ENCODE measurements at places on chromosomes 12 and 14.

- no peak for DNase-seq
Observed at GRCh38 chr12:69666798-69667197, 32.3 kb downstream of the BEST3 start.

- DNase-seq, result no peak
Observed at GRCh38 chr12:115385141-115385540, 701.2 kb upstream of the TBX3 start.

DNA sequence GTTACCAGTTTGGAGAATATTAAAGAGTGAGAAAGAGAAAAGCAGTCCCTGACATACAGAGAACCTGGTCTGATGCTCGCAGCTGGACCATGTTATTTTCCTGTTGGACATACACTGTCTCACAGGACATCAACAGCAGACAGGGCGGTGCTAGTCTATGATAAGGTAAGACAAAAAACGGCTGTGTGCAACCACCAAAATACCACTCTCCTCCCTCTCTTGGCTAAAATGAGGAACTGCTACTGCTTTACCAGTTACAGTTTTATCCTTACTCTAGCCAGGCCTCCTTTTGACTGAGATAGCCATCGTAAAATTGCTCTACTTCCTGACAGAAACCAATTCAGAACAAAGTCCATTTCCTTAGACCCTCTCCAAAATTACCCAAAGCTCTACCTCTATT lies 47.0 kb upstream of the ERGIC2 start:
- no peak for DNase-seq

GRCh38 chr12:130573766-130574165 lies 142.3 kb downstream of the RIMBP2 start:
- no peak for DNase-seq

GRCh38 chr12:82279536-82280058 lies 78.6 kb downstream of the CCDC59 start:
- DNase-seq, result no peak

DNA sequence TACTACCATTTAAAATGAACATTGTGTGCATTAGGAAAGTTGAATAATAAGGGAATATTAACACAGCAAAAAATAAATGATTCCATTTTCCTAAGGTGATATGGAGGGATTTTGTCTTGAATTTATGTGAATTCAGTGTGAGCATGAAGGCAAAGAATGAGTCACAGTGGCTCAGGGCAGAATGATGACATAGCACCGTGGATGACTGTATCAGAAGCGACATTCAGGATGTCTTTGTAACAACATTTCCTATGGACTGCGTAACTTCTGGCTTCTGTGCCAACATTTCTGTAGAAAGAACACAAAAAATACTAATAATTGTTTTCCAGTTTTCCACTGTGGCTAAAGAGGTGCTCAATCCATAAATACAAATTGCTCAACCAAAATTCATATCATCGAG lies 54.6 kb downstream of the TTC8 start:
- DNase-seq, result peak; percentile 81

- DNase-seq, result no peak
Observed at GRCh38 chr14:62897771-62898170, 147.5 kb downstream of the KCNH5 start.

DNA sequence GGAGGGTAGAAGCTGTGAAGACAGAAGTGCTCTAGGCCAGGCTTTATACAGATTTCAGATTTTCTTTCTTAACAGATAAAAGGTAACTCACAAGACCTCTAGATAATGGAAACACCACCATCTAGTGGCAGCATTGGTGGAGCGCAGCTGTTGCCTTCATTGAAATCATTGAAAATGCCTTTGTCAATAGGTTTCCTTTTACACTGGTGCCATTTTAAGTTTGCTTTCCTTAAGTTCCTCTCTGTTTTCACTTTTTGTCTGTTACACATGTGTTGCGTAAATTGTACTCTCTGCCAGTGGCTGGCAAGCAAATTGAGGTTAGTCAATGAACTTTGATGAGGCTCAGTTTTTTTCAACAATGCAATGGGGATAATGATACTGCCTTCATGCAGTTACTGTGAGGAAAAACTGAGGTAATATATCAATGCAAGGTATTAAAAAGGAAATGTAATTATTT lies 31.1 kb downstream of the ALDH1L2 start:
- peak; percentile 90 for DNase-seq

- no peak for DNase-seq
Observed at GRCh38 chr12:94832105-94832504, 171.4 kb downstream of the NDUFA12 start.

DNA sequence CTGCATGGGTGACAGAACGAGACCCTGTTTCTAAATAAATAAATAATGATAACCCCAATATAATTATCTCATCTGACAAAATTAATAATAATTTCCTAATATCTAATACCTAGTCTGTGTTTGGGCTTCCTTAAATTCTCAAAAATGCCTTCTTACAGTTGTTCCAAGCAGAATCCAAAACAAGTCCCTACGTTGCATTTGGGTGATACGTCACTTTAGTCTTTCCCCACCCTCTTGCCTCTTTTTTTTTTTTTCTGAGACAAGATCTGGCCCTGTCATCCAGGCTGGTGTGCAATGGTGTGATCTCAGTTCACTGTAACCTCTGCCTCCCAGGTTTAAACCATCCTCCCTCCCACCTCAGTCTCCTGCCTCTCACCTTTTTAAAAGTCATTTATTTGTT lies 26.7 kb downstream of the VEZT start:
- no peak for DNase-seq

DNA sequence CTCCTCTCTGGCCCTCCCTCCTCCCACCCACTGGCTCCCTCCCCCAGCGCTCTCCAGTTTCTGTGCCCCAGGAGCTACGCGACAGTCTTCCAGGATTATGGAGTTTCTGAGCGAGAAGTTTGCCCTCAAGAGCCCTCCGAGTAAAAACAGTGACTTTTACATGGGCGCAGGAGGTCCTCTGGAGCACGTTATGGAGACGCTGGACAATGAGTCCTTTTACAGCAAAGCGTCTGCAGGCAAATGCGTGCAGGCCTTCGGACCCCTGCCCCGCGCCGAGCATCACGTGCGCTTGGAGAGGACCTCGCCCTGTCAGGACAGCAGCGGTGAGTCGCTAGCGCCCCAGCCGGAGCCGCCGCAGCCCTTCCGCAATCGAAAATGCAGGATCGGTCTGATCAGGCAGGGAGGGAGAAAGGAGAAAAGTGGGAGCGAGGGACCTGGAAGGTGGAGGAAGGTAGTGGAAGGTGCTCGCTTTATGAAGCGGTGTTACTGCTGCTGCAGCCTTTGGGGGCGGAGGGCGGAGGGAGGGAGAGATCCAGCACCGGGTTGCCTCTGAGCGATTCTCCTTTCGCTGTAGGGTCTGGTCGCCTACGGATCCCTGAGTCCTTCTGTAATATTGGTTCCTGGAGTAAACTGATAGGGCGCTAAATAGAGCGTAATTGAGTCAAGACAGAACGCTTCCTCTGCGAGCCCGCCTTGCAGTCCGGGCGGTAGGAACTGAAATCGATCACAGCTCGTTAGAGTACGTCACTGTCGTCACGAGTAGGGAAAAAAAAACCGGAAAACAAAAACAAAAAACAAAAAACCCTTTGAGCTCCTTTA lies at the start of gene ALX1:
ALX1 (plus strand) TSS at position 56 of the 819 bp plus-strand sequence; CDS start at position 98, 42 bp downstream.
- DNase-seq, result peak; percentile 87

GRCh38 chr12:76183459-76184186 lies 99.1 kb upstream of the NAP1L1 start:
- peak; percentile 94 for DNase-seq

DNA sequence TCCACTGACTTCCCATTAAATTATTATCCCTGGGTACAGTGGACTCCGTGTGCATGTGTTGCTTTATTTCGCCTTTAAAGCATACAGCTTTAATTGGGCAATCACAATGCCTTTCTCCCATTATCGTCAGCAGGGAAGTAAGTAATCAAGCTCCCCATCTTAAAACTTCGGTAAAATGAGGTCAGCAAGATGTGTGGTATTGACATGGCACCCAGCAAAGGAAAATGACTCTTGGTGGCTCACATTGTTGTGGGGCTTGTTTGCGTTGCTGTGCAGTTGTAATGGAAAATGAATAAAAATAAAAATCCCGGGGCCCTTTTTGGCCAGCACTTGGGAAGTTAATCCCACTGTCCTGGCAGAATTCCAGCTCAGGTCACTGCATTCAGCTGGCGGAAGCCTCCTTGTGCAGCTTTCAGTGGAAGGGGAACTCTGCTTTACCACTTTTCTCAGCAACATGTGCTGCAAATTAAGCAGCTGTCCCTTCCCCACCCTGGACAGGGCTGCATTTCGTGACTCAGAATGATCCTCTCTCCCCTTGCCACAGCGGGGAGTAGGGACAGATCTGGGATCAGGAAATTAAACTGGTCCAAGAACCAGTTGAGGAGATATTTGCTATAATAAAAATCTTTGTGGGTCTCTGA lies 13.9 kb upstream of the ATP2A2 start:
- DNase-seq, result peak; percentile 79

DNA sequence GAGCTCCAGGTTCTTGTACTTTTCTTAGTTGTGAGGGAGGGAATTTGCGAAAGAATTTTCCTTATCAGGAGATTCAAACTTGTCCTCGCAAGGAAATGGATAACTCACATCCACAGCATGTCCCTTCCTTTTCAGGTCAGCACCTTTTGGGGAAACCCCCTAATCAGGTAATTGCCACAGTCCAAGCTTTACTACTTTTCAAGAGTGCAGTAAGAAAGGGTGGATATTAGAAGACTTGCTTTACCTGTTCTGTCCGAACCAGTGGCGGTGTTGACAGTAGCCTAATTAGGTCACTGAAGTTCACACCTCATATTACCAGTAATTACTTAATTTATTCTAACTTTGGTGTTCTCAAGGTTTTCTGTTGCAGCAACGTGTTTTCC lies 6.7 kb upstream of the C12orf50 start:
- DNase-seq, result no peak

GRCh38 chr14:98651037-98651436 lies 621.0 kb downstream of the BCL11B start:
- no peak for DNase-seq

DNA sequence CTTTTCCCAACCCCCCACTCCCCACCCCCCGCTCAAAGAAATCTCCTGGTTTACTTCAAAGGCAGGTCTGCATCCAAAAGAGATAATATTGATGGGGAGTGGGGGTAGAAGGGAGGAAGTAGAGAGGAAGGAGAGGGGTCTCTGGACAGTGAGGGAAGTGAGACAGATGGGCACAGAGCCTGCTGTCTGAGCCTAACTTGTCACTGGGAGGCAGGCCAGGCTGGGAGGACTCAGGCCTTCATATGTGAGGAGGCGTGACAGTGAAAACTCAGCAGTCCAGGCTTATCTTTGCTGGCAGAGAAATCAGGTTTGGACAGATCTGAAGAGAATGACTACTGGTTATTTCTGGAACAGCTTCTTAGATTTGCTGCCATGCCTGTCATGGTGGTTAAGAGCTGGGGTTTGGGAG lies 192.3 kb downstream of the NUAK1 start:
- no peak for DNase-seq

- DNase-seq, result peak; percentile 46
Observed at GRCh38 chr14:68787092-68787992, 5.5 kb downstream of the ZFP36L1 start.

- no peak for DNase-seq
Observed at GRCh38 chr14:90062822-90063539, 1.2 kb downstream of the KCNK13 start.

DNA sequence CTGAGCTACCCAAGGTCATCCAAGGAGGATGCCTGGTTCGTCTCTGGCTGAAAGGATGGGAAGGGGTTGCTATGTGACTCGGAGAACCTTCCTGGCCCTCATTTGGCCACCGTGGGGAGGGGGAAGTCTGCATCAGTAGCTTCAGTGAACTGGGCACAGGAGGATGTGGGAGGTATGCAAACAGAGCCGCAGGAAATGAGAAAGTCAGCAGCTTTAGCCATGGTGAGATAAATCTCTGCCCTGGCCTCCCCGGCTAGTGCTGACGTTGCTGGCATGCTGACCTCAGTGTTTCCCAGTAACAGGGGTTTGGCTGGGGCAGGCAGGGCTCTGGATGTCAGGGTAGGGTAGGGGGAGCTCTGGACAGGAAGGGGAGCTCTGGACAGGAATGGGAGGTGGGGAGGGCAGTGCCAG lies 2.3 kb upstream of the CEBPE start:
- DNase-seq, result peak; percentile 34

DNA sequence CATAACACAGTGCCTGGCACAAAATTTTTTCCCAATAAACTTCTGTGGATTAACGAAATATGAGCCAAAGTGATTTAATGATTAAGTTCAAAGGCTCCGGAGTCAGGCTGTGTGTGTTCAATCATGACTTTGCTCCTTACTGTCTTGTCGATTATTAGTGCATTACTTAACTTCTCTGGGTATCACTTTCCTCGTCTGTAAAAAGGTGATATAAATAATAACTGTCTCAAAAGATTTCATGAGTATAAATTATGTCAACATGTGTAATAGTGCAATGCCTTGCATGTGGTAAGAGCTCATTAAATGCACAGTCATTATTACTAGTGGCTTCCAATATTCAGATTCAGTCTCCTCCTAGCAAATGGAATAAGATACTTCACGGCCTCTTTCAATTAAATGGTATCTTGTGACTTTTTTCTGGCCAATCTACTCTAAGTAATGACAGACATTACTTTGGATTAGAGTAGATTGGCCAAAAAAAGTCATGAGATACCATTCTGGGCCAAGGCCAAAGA lies 6.8 kb upstream of the IFNG start:
- DNase-seq, result no peak

GRCh38 chr14:33560718-33561431 lies 390.0 kb downstream of the EGLN3 start:
- DNase-seq, result no peak

DNA sequence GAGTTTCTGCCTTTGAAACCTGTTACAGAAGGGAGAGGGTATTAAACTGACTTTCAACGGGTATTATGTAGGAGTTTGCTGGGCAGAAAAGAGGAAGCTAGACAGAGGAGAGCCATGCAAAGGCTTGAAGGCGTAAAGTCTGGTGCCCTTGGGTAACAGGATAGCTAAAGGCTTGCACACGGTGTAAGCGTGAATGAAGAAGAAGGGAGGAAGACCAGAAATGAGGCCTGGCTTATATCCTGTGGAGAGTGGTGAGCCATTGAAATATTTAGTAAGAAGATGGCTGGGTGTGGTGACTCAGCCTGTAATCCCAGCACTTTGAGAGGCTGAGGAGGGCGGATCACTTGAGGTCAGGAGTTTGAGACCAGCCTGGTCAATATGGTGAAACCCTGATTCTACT lies 22.6 kb downstream of the SUDS3 start:
- DNase-seq, result no peak

DNA sequence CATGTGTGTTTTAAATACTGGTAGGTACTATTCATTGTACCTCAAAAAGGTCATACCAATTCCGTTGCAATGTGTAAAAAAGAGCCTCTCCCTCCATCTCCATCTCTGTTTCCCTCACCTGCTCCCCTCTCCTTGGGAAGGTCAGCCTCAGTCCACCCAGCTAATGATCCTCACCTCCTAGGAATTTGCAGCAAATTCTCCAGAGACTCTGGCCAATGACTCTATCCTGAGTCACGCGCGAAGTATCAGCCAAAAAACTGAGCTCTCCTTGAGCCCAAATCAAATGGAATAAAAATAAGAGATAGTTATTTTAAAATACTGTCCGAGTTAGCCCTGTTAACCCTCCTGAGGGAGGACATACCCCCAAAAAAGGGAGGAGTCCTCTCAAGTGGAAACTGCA lies 148.4 kb downstream of the DPF3 start:
- peak; percentile 76 for DNase-seq

DNA sequence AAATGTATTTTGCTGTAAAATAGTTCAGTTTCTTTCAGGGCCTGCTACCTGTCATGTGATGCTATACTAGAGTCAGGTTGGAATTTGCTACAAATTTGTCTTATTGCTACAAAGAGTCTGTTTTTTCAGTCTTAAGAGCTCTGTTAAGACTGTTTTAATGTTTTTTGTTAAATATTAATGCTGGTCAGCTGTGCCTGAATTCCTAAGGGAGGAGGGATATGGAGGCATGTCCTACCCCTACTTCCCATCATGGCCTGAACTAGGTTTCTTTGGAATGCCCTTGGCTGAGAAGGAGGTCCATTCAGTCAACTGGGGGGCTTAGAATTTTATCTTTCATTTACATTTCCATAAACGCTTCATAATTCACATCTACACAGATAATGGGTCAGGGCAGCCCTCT lies 30.0 kb downstream of the IQSEC3 start:
- no peak for DNase-seq

All from adipocyte (in vitro differentiated cells).